ENCODE measurements at places on chromosomes 11 and 22.

DNA sequence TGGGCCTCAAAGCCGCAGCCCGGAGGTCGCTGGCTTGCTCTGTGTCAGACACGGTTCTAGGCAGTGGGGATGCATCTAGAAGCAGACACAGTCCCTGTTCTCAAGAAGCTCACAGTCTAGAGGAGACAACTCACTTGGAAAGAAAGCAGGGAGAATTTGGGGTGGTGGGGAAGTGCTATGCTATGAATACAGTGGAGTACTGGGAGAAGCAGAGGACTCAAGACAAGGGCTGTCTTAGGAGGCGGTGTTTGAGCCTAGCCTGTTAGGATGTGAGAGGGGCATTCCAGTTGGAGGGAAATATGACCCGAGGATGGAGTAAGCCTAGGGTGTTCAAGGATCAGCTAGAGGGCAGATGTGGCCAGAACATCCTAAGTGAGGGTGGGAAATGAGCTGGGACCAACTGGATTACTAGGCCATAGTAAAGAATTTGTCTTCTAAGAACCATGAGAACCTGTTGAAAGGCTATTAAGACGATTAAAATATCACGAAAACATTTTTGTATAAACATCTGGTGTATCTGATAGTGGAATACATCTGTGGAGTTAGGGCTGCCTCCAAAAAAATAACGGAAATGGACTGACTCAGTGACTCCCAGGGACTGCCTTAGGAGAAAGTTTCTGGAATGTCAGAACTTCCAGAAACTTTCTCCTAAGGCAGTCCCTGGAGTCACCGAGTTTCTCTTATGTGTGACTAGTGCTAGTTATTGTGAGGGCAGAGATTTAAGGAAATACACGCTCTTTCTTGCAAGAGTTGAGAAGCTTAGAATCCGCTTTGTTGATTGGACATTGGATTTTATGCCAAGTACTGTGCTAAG is 1.1 kb upstream of the PITPNB start:
- DNase-seq: no peak

DNA sequence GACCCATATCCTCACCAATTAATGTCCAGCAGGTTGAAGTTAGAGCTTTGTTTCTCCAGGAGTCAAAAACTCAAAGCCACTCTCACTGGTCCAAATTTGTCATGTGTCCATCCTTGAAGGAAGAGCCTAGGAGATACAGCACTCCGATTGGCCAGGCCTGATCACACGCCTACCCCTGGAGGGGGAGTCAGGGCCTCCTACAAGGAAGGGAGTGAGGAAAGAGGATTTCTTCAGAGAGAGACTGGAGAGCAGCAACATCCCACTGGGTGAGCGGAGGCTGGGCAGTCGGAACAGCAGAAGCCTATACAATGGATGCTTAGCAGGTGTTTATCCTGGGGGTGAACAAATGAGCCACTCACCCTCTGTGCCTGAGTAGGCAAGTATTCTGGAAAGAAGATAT is 113.9 kb downstream of the TRIM29 start:
- DNase-seq: no peak

DNA sequence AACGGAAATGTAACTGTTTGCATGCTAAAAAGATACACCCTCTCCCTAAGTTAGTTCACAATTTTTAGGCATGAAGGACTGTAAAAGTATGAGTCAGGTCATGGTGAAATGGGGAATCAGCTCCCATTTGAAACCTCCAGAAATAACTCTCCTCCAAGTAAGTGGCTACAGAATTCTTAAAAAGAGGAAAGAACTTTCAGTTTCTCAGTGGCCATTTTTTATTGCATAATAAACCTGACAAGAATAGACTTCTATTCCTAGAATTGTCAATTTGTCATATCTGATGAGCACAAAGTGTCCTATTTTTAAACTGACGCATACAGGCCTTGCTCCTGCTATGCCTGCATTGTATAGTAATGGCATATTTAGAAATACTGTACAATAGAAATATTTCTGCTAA is 612.2 kb downstream of the CNTN5 start:
- no peak for DNase-seq

DNA sequence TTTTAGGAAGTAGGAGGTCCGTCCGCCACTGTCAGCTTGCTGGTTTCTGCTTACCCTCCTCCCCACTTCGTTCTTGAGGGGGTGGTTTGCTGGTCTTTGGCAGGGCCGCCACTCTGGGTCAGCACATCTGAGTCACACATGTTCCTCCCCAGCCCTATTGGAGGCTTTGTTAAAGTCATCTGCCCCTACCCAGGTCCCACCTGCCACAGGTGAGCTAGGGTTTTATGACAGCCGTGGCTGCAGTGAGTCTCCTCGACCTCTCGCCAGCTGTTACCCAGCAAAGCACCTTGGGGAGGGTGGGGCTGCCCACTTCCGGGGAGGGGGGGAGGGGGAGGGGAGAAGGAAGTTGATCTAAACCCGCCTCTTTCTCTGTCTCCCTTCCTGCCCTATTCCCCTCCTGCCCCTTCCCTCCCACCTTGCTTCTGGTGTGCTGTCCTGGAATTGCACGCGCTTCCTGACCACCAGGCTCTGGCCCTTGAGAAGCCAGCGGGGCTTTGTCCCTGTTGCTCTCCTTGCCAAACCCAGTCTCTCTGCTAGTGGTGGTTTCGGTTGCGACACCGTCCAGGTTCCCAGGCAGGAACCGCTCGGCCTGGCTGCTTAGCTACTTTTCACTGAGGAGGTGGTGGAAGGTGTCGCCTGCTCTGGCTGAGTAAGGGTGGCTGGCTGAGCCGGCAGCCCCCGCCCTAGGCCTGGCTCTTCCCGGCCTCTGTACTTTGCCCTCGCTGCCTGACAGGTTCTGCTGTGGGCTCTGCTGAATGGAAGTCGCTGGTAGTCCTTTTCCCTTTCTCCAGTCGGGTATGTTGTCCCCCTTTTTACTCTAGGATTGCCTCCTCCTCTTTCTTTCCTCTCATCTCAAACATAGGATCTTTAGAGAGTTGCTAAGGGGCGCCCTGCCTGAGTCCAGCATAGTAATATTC is 28.5 kb downstream of the RCOR2 start:
- DNase-seq: peak; percentile 71

DNA sequence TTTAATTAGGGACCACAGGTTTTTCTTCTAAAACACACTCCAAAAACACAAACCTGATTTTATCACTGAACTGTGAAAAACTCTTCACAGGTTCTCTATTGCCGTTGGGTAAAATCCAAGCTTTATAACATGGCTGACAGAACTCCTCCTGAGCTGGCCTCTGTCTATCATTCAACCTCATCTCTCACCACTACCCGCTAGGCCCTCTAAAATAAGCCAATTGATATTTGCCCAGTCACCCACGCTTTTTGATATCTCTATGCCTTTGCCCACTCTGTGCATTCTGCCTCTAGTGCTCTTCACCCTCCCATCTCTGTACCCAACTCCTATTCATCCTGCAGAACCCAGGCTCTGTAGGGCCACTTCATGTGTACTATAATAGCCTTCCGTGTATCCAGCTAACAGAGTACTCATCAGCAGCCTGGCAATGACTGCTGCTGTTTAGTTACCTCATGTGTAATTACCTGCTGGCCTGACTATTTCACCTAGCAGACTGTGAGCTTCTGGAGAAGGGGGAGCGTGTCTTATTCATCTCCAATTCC is 1.1 kb upstream of the CNGA4 start:
- no peak for DNase-seq
